Activated CD8-positive, alpha-beta memory T cell treated with anti-CD3 and anti-CD28 coated beads for 1 hour (primary cell): ENCODE measurements at places on chromosomes 2 and 18.

DNA sequence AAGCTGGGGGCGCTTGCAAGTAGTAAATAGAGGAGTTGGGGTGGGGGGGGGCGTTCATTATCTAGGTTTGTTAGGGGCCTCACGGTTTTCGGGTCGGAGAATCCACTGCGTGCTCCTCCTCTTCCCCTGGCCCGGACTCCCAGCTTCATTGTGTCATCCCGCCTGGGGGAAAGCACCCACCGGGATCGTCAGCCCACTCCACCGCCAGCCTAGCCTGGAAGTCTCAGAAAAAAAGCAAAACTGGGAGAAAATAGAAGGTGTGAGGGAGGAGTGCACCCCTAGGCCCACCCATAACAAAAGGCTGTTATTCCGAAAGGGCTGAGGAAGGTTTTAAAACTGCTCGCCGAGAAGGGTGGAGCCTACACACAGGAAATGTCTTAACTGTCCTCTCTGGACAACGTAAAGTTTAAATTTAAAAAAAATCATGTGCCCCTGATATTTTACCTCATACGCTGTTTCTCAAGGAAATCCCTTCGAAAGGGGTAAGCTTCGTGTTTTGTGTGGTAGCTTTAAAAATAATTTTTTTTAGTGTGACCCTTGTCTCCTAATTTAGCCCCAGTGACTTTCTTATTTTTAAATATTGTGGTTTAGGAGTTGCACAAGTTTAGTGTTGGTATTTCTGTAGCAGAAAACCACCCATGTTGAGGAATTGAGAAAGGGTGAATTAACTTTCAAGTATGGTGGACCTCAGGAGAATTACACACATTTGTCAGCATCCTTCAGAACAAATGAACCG lies 104.2 kb downstream of the SPTBN1 start:
- DNase-seq = no peak

DNA sequence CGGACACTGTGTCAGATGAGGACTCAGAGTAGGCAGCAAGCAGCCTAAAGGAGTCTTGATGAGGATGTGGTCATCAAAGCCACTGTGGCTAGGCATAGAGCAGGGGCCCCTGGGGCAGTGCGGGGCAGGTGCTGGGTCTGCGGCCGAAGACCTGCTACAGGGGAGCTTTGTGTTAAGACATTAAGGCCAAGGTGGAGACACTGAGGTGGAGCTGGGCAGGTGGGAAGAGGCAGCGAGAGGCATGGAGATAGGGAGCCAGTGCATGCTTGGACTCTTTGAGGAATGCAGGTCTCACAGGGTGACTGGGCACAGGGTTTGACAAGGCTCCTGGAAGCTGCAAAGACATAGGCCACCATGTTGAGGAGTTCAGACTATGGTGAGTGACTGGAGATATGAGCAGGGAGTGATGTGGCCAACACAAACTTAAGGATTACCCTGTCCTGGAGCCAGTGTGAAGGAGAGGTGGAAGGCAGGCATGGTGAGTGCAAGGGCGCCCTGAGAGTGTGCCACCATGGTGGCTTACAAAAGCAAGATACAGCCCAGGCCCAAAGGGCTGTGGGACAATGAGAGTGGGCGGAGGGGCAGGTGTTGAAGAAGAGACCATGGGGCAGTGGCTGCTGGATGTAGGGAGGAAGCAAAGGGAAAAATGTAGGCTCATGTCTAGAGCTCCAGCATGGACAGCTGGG lies 450.9 kb upstream of the HS6ST1 start:
- DNase-seq = no peak

- DNase-seq = no peak
Observed at GRCh38 chr2:178331474-178332432, 119.2 kb downstream of the PRKRA start.

- DNase-seq = no peak
Observed at GRCh38 chr2:120564213-120565094, 171.2 kb upstream of the GLI2 start.

- no peak for DNase-seq
Observed at GRCh38 chr2:171244970-171245782, 84.5 kb upstream of the TLK1 start.

GRCh38 chr18:48581206-48581605 lies 42.4 kb downstream of the CTIF start:
- DNase-seq = no peak

DNA sequence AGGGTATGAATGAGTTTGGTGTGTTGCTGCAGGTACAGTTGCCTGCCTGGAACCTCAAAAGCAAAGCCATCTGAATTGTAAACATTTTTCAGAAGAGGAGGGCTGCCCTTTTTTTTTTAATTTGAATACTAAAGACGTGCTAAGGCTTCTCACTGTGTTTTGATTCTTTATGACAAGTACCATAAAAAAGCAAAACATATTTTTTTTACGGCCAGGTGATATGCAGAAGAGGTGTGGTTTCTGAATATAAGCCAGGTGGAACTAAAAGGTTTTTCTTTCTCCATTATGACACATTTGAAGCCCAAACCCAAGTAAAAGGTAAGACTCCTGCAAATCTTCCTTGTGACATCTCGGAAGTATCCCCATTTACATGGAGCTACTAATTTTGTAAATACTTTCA lies 246.3 kb downstream of the IRS1 start:
- no peak for DNase-seq

GRCh38 chr2:170324640-170325046 lies 146.7 kb downstream of the MYO3B start:
- no peak for DNase-seq

DNA sequence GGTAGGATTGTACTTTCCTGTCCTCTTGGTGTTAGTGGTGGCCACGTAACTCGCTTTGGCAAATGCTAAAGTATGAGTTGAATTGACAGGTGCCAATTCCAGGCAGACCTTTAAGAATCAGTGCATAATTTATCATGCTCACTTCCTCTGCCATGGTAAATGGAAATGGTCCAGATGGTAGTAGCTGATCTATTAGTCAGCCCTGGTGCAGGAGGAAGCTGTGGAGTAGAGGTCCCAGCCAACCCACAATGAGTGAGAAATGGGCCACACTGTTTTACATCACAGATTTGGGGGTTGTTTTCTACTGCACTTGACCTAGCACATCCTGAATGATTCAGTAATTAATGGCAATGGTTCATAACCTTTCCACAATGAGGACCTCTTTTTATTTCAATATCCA lies 104.4 kb downstream of the RGPD3 start:
- no peak for DNase-seq

DNA sequence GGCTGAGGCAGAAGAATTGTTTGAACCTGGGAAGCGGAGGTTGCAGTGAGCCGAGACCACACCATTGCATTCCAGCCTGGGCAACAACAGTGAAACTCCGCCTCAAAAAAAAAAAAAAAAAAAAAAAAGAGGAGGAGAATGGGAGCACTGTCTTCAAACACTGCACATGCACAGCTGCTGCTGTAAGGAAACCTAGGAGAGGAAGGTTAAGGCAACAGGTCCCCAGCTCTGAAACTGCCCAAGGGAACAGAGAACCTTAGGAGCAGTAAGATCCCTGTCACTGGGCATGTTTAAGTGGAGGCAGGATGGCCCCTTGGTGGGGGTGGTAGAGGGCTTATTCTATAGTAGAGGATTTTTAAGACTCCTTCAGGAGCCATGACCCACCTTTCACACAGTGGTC lies 111.2 kb downstream of the CLIP4 start:
- DNase-seq = no peak

DNA sequence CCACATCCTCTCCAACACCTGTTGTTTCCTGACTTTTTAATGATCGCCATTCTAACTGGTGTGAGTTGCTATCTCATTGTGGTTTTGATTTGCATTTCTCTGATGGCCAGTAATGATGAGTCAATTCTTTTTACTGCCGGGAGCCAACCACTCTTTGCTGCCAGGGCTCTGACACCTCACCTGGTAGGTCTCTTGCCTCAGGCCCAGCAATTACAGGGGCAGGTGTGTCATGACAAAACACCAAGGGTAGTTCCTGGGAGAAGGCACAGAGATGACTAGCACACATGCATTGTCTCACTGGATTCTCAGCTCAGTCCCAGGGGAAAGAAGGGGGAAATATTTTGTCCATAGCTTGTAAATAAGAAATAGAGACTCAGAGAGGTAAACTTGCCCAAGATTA lies 122.3 kb downstream of the CHST9 start:
- DNase-seq = no peak

DNA sequence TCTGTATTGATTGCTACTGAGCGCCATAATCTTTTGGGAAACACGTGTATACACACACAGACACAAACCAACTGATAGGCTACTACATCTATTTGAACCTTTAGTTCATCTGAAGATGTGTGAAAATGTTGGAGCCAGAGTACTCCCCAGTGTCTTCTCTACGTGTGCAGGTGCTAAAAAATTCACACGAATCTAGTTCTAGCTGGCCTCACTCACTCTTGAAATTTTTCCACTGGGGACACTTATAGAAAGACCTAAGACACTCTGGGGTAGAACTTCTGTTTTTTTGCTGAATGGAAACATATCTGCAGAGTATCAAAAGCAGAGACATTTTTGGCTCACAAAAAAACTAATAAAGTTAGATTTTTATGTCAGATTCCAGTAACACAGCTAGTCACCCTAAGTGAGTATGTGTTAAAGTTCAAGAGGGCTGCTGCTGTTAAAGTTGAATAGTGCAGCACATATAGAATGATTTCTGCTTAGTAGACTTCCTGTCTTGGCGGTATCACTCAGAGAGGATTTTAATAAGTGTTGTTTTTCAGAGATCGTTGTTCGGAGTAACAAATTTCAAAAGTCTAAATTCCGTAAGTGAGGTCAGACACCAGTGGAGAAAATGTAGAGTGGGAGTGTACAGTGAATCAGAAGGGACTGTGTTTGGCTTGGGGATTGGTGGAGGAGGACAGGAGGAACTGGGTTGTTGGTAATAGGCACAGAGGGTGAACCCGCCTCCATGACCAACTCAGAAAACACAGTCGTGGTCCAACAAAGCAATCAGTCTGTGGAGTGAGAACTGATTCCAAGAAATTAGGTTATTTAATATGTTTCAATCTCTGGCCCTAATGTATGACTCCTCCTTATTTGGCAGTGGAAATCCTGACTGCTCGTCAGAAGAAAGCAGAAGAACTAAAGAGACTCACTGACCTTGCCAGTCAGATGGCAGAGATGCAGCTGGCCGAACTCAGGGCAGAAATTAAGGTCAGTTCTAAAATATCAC lies 43.1 kb downstream of the KCTD18 start:
- no peak for DNase-seq

DNA sequence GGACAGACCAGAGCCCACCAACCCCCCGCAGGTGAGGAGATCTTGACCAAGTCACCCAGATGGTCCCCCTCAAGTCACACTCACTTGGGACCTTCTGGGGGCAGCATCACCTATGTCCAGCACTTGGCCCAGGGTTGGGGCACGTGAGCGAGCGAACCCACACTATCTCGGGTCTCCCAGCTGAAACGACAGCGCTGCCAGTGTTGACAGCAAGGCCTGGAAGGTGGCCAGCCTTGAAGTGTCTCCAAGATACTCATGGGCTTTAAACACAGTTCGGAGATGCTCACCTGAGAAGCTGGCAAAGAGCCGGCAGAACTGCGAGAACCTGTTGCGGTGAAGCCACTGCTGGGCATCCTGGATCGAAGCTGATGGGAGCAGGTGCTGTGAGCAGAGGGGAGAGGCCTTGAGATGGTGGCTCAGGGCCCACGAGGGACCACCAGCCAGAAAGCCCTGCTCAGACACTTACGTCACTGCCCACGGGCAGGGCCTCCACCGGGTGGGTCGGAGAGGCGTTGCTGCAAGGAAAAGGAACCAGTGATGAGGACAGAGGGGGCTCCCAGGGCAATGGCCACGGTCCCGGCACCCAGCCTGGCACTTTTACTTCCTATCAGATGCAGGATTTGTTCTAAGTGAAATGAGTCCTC lies 47.5 kb downstream of the TFCP2L1 start:
- no peak for DNase-seq

GRCh38 chr18:9809697-9810096 lies 76.1 kb upstream of the TXNDC2 start:
- no peak for DNase-seq

- no peak for DNase-seq
Observed at GRCh38 chr18:43635397-43635796, 358.1 kb upstream of the SYT4 start.

- DNase-seq = no peak
Observed at GRCh38 chr2:139201516-139201915, 421.3 kb upstream of the NXPH2 start.

GRCh38 chr2:238853218-238853617 lies 5.3 kb downstream of the TWIST2 start:
- no peak for DNase-seq

GRCh38 chr2:133097666-133098065 lies 427.7 kb upstream of the LYPD1 start:
- no peak for DNase-seq

DNA sequence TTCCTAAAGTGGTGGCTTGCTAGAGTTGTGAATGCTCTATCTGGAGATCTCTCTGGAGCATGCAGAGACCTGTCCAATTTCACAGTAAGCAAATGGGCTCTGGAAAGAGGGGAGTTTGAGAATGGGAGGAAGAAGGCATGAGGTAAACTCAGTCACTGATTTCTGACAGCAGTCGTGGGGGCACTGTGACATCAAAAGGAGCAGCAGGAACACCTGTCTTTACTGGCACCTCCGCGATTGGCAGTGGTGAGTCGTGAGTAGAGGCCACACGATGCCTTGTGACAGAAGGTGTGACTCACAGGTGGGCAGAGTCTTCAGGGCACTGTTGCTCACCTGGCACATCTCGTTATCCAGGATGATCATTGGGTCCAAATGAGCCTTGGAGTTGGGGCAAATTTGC lies 38.8 kb upstream of the CAVIN2 start:
- no peak for DNase-seq

GRCh38 chr2:177889818-177890460 lies 182.6 kb downstream of the PDE11A start:
- DNase-seq = no peak

DNA sequence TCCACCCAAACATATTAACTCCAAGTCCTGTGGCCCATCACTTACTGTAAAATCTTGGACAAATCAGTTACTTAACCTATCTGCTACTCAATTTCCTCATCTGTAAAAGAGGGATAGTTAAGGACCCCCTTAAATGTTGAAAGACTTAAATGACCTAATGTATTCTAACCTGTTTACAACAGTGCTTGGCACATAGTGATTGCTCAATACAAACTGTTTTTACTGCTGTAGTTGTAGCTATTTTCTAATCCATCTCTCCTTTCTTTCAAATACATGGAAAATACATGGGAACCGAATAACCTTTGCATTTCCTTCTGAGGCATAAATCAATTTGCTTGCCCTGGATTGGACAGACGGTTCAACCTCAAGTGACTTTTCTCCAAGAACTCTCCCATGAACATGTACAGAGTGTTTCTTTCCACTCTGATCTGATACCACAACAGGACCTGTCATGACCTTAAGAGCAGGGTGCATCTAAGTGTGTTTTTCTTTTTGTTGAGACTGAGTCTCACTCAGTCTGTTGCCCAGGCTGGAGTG lies 2.7 kb downstream of the LNPK start:
- no peak for DNase-seq

GRCh38 chr2:125004106-125004800 lies 979.2 kb downstream of the CNTNAP5 start:
- DNase-seq = no peak
